ENCODE measurements at places on chromosomes 12 and 14.

DNA sequence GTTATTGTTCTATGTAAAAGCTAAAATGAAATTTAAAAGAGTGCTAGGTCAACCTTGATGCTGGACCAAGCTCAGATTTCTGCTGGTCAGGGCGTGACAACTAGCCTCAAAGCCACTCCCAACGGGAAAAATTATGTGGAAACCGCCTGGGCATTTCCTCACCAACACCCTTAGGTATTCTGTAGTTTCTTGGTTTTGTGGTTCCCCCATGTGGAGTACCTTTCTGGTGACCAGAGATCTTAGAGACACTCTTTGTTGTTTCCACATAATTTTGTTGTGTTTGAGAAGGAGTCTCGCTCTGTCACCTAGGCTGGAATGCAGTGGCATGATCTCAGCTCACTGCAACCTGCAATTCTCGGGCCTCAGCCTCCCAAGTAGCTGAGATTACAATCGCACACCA lies 119.9 kb downstream of the DENND5B start:
- no peak for DNase-seq

- no peak for DNase-seq
Observed at GRCh38 chr14:61643555-61643954, 51.8 kb upstream of the HIF1A start.

GRCh38 chr12:118319627-118320026 lies 53.1 kb downstream of the TAOK3 start:
- DNase-seq: no peak

DNA sequence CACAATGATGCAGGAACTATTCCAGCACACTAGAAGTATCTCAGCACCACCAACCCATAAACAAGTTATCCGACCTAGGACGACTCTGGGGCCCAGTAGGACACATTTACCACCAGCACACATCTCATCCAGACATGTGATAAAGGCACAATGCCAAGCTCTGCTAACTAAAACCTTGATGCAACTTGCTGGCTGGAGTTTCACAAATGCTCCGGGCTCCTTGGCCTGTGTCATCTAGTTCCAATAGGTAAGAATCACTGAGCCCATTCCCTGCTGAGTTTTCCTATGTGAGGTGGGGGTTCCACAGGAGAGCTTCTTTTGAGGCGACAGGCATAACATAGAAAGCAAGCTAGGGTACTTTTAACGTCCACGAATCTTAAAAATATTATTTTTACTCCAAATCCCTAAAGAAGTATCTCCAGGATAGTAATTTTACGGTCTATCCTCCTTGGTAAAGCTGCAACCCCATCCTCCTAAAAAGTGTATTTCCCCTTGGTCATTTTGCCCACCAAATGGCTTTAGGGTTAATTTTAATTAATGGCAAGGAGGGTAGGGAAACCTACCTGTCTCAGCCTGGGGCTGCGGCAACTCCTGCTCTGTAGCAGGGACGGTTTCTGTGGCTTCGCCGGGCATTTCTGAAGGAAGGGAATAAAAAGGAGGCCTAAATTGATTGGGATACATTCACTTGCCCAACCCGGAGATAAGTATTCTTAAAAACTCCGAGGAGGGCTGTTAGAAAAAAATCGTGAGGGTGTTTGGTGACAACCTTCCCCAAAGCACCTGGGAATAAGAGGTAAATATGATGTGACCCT lies 1.0 kb downstream of the NACA start:
- peak; percentile 56 for DNase-seq

GRCh38 chr12:10142976-10143589 lies 13.1 kb upstream of the CLEC7A start:
- DNase-seq: no peak

GRCh38 chr12:124168016-124168786 lies 126.7 kb upstream of the RFLNA start:
- no peak for DNase-seq

DNA sequence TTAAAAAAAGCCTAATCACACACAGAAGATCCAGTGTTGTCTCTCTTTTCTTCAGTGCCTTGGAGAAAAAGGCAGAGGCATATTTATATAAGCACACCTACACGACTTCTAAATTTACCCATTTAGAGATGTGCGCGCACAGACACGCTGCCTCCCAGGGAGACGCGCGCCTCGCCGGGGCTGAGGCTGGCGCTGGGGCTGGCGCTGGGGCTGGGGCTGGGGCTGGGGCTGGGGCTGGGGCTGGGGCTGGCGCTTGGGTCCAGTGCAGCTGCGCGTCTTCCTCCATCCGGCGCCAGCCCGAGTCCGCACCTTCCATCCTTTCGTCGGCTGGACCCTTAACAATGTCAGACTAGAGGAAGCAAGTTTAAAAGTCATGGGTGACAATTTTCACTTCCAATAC lies 118.4 kb upstream of the ARID2 start:
- no peak for DNase-seq

DNA sequence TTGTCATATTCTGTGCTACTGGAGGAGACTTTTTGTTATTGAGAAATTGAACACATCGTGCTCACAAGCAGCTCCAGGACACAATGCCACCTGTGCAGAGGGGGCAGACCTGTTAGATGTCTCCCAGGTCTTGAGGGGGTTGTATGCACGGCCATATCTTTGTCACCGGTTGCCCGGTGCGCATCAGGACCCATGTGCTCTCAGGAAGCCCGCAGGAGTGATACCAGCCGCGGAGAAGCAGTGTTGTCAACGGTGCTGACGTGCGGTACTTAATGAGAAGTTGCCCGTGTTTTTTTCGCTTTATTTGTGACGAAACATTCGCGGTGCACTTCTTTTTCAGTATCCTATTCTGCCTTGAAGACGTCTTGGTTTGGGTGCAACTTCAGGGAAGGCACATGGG lies 128.2 kb upstream of the RTL1 start:
- DNase-seq: no peak

GRCh38 chr14:70773182-70773862 lies 36.0 kb downstream of the MAP3K9 start:
- DNase-seq: no peak

- DNase-seq: peak; percentile 41
Observed at GRCh38 chr14:50823051-50823761, 7.8 kb downstream of the NIN start.

GRCh38 chr14:34059037-34059924 lies 108.4 kb upstream of the EGLN3 start:
- DNase-seq: no peak

GRCh38 chr12:102504871-102505270 lies 24.5 kb upstream of the IGF1 start:
- no peak for DNase-seq

- DNase-seq: no peak
Observed at GRCh38 chr14:42854061-42854460, 1247.4 kb downstream of the LRFN5 start.

GRCh38 chr12:114371733-114372132 lies 34.2 kb downstream of the TBX5 start:
- no peak for DNase-seq

DNA sequence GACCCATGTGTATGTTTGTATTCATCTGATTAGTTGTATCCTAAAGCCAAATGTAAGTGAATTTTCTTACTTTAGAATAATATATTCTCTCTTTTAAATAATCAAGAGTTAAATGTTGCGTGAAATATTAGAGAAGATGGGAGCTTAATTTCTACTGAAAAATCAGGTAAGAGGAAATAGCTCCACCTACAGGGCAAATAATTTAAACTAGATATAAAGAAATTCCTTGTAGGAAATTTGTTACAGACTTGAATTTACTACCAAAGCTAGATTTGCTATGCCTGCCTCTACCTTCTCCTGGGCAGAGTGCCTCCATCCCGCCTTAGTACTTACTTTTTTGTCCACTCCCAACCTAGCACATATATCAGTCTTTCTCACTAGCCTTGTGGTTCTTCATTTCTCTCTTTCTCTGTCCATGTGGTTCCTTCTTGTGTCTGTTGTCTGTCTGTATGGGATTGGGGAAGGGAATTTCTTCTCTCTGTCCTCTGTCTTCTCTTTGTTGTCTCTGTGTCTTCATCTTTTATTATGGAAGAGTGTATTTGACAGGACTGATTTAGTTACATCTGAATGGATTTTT lies 44.7 kb downstream of the PALS1 start:
- no peak for DNase-seq

DNA sequence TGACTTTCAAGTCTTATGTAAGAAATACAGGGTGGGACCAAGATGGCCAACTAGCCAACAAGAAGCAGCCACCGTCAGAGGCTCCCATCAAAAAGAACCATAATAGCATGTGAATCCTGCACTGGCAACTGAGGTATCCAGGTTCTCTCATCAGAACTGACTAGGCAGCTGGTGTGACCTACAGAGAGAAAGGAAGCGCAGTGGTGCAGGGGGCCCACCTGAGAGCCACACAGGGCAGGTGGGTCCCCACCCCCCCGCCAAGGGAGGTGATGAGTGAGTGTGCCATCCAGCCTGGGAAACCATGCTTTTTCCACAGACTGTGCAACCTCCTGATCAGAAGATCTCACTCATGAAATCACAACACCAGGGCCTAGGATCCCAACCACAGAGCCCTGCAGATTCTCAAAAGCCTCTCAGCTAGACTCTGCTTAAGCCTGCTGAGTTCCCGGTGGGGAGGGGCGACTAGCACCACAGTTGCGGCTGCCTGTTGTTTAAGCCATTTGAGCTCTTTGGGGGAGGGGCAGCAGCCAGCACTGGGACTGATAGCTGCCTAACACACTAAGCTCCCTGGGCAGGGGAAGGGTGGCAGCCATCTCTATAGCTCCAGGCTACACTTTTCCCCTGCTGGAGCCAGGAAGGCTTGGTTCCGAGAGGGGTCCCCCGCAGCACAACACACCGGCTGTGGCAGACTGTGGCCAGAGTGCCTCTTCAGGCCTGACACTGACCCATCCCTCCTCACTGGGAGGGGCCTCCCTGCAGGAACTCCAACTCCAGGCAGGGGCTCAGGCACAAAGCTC lies 75.3 kb downstream of the GARIN6 start:
- DNase-seq: no peak

- peak; percentile 51 for DNase-seq
Observed at GRCh38 chr14:68631394-68632053, 161.3 kb downstream of the ZFP36L1 start.

- DNase-seq: no peak
Observed at GRCh38 chr12:53115891-53116648, 12.8 kb downstream of the SOAT2 start.

GRCh38 chr14:50615056-50615455 lies 53.0 kb downstream of the SAV1 start:
- no peak for DNase-seq

DNA sequence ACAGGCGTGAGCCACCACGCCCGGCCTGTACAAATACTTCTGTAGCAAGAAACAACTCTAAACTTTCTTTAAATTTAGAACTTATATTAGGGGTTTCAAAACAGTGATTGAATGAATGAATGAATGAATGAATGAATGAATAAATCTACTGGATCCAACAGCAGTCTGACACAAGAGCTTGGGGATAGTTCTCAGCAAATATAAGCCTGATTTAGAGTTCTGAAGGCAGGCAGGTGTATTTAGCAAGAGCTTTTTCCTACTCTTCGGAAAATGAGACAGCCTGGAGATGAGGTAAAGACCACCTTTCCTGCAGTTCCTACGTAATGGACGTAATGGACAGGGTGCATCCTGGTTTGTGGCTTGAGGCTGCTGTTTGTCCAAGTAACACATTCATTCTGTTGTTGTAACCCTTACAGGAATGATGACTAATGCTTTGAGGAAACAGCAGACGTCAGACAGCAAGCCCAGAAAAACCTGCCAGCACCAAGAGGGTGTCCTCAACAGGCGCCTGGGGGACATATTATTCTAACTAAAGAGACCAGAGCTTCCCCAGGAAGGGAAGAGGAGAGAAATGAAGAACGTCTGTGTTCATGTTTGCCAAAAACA lies 277.4 kb upstream of the SOX5 start:
- DNase-seq: no peak

- no peak for DNase-seq
Observed at GRCh38 chr14:95482627-95483308, 33.7 kb downstream of the SYNE3 start.

- DNase-seq: no peak
Observed at GRCh38 chr14:68039593-68039992, 220.0 kb downstream of the RAD51B start.

- DNase-seq: no peak
Observed at GRCh38 chr12:91140026-91140931, 29.0 kb upstream of the LUM start.

Data from left ventricle myocardium superior (tissue), 1 donor.